ENCODE measurements at places on chromosomes 13 and 19.
A peak's percentile ranks its signal among the peaks of the same experiment; 100 is the strongest.

DNA sequence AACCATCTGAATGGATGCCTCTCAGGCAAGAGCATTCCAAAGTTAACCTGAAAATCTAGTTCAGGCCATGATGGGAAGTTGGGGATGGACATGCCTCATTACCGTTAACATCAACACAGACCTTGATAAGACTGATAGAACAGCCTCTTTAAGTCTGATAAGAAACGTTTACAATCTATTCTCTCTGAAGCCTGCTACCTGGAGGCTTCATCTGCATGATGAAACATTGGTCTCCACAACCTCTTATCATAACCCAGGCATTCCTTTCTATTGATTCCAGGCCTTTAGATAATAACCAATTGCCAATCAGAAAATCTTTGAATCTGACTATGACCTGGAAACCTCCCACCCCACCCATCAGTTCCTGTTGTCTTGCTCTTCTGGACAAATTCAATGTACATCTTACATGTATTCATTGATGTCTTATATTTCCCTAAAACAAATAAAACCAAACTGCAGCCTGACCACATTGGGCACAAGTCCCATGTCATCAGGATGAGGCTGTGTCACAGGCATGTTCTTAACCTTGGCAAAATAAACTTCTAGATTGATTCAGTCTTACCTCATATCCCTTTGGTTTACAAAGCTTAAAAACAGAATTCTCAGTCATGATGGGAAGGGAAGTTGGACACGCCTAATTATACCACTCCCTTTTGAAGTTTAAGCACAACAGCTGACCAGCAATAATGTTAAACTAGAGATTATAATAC, 843.8 kb upstream of the SPRY2 start:
- no peak for DNase-seq

DNA sequence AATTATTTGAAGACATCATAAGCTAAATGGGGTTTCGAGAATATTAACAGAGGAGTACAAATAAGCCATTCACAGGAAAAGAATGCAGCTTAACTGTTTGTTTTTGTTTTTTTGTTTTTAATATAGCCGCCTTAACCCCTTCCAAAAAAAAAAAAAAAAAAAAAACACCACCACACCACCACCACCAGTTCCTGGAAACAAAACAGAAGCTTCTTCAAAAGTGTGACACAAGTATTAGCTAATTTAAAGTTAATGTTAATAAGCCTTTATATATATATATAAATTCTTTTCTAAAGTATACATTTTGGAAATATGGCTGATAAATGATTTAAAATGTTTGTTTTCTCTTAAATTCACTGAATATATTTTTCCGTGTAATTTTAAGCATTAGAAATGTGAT, 1.4 kb downstream of the RAP2A start:
- peak; percentile 16 for DNase-seq

- no peak for DNase-seq
These were observed 1352.2 kb upstream of the PRR20A start for GRCh38 chr13:55788548-55788947.

DNA sequence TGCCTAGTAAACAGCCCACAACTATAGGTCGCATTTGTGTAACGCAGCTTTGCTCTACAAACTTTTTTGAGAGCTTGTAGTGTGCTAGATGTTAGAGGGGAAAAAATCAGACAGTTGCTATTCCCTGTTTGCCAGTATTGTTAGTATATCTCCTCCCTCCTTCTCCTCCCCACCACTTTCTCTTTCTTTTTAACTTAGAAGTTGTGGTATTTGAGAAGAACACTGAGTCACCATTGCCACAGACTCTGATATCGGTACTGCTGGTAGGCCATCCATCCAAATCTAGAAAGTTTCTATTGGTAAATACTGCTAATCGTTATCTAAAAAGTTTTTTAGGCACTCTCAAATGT, 666 bp downstream of the POMP start:
- DNase-seq, result peak; percentile 85

DNA sequence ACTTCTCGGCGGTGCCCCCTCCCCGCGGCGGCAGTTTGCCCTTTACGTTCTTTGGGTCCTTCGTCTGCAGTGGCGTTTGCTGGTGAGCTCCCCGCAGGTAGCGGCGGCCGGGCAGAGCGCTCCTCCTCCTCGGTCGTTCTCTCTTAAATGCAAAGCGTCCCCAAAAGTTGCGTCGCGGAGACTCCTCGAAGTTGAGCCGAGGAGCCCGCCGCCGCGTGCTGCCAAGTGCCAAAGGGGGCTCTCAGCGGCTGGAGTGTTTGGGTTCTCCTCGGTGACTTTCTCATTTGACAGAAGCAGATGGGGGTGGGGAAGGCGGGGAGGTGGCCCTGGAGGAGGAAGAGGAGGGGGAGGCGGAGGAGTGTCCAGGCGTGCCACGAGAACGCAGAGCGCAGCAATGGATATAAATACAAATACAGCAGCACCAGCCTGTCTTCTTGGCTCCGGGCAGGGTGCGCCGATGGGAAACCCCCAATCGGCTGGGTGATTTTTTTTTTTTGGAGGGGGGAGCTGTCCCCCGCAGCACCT, at the start of gene SOX21:
Gene SOX21 (minus strand): TSS at position 259 of the 525 bp plus-strand sequence. CDS start 496 bp downstream, outside the sequence.
- DNase-seq, result no peak
